KBM-7 (cell line): ENCODE measurements at places on chromosomes 3 and 15.

DNA sequence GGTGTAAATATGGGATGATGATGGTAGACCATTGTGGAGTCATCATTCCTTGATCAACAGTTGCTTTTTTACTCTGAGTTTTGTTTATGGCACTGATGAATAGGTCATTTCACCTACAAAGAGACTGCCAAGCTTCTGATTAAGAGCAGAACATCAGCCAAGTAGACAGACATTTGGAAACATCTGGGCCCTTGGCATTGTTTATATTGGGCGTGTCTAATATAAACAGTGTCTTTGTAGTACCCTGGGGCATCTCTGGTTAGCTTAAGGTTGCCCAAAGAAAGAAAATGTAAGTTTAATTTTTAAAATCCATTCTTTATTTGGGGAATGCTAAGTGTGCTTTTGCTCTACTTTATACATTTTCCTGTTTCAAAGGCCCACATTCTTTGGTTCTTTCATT, 377.0 kb downstream of the FEZF2 start:
- DNase-seq: no peak

DNA sequence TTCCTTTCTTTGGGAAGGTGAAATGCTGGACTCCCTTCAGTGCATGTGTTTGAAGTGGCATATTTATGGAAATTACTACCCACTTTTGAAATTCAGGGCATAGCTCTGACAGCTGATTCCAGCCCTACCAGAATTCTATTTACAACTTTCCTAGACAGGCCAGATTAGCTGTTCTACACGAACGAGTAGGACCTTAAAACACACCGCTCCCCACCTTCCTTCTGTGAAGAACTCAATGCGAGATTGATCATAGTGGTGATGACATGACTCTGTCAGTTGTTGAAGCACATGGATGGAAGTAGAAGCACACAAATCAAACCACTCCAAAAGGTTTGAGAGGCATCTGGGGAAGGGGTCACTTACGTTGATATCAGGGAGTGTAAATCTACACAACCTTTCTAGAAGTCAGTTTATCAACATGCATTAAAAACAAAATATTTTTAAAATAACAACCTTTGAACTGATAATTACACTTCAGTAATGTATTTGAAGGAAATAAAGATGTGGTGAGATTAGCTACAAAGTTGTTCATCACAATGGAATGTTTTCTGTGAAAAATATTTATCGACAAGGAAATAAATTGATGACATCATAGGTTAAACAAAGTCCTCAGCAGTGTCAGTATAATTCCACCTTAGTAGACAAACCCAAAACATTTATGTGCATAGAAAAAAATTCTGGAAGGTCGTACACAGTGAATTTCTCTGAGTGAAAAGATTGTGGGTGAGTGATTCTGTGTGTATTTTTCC, 29.8 kb downstream of the RARB start:
- no peak for DNase-seq

GRCh38 chr3:178986456-178986855, 85.2 kb downstream of the ZMAT3 start:
- DNase-seq: no peak

DNA sequence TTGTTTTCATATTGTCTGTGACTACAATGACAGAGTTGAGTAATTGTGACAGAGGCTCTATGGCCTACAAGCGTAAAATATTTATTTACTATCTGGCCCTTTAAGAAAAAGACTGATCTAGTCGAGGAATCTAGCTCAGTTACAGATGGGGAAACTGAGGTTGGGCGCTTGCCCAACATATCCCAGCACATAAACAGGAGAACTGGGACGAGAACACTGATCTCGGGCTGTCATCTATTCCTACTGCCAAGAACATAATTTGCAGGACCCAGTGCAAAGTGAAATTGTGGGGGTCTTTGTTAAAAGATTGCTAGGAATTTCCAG, 1.9 kb downstream of the FES start:
- DNase-seq: no peak

DNA sequence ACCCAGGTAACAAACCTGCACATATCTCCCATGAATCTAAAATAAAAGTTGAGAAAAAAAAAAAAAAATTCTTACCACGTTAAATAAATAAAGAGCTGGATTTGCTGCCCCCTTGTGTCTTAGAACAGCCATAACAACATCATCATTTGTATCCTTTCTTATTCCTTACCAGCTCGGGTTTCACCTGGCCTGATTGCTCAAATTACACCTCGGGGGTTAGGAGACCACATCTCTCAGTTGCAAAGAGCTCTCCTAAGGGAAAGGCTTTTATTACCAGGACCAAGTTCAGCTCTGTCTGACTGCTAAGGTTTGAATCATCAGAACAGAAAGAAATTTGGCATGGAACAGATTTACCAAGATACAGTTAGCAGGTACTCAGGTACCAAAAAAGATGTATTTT, 25.8 kb upstream of the RPL39L start:
- DNase-seq: peak; percentile 73

DNA sequence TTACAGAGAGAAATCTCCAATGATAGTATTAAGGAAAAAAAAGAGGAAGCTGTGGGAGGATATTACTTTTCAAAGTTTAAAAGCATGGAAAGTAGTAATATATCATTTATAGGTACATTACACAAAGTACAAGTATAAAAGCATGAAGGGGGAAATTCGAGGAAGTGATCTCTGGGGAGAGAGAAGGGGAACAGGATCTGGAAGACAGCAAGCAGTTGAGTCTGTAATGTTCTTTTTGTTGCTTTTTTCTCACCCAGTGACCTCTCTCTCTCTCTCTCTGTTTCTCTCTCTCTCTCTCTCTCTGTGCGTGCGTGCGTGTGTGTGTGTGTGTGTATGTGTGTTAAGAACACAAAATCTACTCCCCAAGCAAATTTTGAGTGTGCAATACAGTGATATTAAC, 10.2 kb downstream of the C3orf20 start:
- DNase-seq: peak; percentile 55

- peak; percentile 87 for DNase-seq
These were observed 16.2 kb downstream of the RFT1 start for GRCh38 chr3:53114011-53114400.

DNA sequence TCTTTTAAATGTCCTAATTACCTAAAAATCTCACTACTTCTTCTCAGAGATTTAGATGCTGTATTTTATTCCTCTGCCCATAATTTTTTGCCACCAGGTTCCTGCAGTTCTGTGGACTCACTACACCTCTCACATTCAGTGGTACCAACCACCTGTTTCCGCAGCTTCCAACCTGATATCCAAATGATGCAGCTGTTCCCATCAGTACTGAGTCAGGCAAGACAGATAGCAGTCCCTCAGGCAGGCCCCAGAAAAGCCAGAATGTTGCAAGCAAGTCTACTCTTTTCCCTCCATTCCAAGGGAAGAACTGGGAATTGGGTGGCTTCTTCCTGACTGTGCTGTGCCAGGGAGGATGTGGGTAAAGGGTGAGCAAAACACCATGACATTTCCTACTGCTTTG, 39.0 kb downstream of the MNS1 start:
- DNase-seq: no peak

- peak; percentile 64 for DNase-seq
These were observed 127.6 kb upstream of the LMOD3 start for GRCh38 chr3:69250014-69250413.

DNA sequence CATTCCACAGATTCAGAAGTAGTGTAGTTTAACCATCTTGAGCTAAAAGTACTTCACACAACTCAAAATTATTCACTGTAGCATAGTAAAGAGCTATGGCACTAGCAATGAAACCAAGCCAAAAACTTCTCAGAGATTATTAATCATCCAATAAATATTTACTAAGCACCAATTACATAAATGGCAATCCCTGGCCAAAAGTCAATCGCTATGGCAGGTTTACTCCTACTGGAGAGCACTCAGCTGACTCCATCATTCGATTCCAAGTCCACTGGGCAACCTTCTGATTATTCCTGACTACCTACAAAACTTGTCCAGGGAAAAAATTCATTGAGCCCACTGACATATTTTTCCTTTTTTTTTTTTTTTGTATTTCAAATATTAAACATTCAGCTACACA, 23.9 kb downstream of the ATP13A3 start:
- no peak for DNase-seq

- DNase-seq: no peak
These were observed 134.5 kb downstream of the IGF1R start for GRCh38 chr15:98782801-98783200.

- no peak for DNase-seq
These were observed 202.0 kb downstream of the AKAP13 start for GRCh38 chr15:85582131-85583079.

GRCh38 chr15:98941595-98942255, 65.9 kb downstream of the PGPEP1L start:
- no peak for DNase-seq

GRCh38 chr3:112815981-112816380, 30.7 kb downstream of the CD200R1L start:
- DNase-seq: no peak
